ENCODE measurements at places on chromosomes 11 and 22.
A peak's percentile ranks its signal among the peaks of the same experiment; 100 is the strongest.

DNA sequence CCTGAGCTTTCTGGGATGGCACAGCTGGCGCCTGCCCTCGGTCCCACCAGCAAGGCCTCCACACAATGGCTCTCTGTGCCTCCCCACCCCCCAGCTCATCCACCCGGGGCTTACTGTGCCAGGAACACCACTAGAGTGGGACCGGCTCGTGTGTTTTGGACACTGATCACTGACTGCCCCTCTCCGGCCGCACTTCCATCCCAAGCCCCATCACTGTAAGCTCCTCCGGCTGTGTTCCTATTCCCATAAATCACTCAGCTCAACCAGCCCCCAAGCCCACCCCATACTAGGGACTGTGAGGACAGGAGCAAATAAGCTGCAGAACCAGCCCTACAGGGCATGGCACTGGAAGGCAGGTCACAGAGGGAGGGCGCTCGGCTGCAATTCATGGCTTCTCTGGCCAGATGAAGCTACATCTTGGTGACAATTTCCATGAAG, 7.3 kb downstream of the APBB1 start:
- peak; percentile 82 for DNase-seq

- no peak for DNase-seq
These were observed 33.2 kb downstream of the C22orf31 start for GRCh38 chr22:29028468-29028867.

- DNase-seq: no peak
These were observed 5.9 kb downstream of the SCGB1D1 start for GRCh38 chr11:62195945-62196344.

DNA sequence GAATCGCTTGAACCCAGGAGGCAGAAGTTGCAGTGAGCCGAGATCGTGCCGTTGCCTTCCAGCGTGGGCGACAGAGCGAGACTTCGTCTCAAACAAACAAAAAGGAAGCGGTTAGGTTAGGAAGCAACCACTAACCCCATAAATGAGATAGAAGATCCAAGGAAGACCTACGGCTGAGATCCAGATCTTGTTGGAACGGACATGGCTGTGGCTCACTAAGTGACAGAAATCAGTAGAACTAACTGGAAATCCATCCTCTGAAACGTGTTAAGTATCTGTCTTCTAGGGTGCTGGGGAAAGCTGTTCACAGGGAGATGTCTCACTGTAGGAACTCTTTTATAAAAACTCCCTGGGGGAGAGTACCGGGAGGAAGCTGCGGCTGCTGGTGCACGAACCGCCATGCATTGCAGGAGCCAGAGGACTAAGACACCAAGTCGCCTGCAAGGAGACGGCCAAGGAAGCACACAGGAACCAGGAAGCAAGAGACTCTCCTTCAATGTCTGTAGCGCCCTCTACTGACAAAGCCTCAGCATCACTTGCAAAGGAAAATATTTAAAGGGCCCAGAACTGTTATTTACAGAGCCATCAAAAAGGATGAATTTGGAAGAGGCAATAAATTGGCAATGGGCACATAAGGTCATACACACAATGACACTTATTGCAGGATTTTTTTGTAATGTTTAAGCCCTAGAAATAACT, 16.9 kb upstream of the SPTY2D1 start:
- no peak for DNase-seq
